Kidney tubule cell (primary cell): ENCODE measurements at places on chromosomes 12 and 14.
A peak's percentile ranks its signal among the peaks of the same experiment; 100 is the strongest.

DNA sequence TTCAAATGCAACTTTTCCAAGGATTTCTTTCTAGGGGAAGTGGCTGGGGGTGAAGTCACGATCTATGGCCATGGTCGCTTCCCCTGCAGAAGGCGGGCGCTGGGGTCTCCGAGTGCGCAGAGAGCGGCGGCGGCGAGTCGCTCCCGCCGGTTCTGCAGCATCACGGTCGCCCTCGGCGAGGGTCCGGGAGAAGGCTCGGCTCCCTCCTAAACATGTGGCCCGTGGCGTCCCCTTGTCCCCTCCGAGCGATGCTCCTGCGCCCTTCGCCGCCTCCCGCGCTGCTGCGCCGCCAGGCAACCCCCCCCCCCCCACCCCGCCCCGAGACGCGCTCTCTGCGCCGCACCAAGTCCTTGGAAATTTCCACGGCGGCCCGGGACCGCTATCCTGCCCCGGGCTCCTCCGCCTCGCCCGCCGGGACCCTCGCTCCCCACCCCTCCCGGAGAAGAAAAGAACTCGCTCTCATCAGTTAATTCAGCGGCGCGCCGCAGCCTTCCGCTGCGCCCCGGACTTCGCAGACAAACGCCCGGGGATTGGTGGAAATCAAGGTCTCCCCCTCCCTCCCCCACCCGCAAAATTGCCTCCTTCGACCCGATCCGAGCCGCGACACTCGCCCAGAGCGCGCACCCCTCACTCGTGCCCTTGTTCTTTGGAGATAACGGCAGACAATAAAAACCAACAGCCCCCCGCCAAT lies at the start of gene ST8SIA1:
ST8SIA1 (minus strand) TSS at position 298 of the 691 bp plus-strand sequence. CDS start 475 bp downstream, outside the sequence.
- no peak for DNase-seq

- peak; percentile 90 for DNase-seq
These were observed at the start of gene HEBP1 for GRCh38 chr12:12999959-13000615. Gene HEBP1 (minus strand): TSS chr12:13000265. CDS start chr12:13000114, 151 bp downstream.

DNA sequence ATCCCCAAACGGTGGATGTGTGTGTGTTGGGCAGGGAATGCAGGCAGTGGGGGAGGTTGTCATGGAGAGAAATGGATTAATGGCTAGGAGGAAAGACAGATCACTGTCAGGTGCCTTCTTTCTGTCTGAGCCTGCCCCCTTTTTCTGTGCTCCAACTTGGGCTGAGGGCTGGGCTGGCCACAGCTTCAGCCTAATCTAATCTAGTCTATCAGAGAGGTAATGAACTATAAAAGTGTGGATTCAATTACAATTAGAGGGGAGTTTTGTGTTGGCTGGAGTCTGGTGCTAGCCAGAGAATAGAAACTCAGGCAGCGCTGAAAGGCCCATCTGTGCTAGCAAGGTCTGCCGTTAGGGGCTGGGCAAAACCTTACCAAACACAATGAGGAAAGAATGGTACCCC lies 41.2 kb downstream of the NEUROD4 start:
- DNase-seq = no peak

DNA sequence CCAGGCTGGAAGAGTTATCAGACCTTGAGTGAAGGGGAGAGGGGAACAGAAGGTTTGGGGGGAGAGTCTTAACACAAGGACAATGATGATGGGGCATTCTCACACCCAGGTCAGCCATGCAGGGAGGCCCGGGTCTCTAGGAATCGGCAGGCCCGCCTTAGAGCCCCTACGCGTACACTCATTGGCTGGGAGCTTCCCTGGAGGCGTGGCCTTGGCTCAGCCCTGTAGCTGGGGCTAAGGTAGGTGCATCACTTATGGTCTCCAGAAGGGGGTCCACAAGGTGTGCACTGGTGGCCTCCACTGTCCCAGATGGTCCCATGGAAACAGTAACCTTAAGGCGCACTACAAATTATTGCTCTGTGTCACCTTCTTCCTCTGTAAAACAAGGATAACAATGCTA lies 660.1 kb downstream of the MED13L start:
- no peak for DNase-seq

GRCh38 chr12:79661629-79662028 lies 29.1 kb downstream of the PAWR start:
- DNase-seq = no peak

GRCh38 chr12:25690996-25691864 lies 138.1 kb upstream of the LMNTD1 start:
- DNase-seq = no peak

DNA sequence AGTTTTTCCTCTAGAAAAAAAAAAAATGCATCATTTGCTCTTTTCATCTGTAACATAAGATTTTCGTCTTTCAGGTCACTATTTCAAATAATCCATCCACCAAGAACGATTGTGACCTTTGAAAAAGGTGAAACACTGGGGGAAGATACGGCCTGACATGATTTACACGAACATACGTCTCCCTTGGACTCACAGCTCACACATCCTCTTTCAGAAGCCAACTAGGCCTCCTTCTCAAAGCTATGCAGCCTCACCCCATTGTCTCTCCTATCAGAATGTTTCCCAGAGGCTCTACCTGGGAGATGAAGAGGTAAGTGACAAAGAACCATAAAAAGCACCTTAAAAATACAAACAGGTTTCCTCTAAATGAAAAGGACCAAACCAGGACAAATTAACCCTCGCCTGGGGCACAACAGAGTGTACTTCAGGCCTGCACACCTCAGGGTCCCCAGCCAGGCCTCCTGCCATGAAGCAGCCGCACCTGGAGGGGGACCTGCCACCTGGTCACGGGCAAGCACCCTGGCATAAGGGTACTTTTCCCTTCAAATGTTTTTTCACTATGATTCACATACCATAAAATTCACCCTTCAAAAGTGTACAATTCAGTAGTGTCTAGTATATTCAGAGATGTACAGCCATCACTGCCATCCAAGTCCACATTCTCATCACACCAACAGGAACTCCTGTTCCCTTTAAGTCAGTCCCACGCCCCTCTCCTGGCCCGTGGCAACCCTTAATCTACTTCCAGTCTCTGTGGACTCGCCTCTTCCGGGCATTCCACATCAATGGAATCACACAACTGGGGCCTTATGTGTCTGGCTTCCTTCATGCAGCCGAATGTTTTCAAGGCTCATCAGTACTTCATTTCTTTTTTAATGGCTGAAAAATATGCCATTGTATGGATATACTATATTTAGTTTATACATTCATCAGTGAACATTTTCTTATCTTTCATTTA lies 5.4 kb downstream of the SLC15A4 start:
- peak; percentile 74 for DNase-seq

GRCh38 chr14:64232944-64233343 lies 61.2 kb downstream of the ESR2 start:
- no peak for DNase-seq

DNA sequence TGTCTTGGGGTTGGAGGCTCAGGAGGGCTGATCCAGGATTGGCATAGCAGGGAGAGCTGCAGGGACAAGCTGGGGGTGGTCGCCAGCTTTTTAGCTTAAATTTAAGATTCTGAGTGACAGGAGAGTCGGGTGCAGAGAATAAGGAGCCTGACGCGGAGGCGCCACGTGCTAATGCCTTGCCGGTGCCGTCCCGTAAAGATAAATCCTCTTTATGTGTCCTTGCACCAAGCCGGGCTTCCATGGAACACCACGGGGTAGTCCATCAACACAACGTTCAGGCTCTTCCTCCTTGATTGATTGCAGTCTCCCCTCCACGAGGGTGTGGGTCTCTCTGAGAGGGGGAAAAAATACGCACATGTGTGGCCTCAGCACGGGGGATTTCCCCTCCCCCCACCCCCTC lies 3.9 kb downstream of the DLK1 start:
- DNase-seq = no peak
